ENCODE measurements at places on chromosomes 13 and 19.

DNA sequence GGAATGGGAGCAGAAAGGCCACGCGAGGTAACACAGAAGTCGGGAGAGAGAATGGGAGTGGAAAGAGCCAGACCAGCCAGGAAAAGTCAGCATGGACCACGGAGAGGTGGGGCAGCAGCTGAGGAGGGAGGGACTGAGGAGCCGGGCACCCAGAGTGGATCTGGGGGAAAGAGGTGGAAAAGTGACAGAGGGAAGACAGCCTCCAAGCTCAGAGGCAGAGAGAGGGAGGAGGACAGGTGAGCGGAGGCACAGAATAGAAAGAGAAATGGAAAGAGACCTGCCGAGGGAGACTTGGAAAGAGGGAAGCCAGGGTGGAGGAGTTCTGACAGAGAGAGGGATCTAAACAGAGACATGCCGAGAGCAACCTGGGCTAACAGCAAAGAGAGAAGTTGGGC is 1.6 kb downstream of the GRIK5 start:
- DNase-seq, result no peak

DNA sequence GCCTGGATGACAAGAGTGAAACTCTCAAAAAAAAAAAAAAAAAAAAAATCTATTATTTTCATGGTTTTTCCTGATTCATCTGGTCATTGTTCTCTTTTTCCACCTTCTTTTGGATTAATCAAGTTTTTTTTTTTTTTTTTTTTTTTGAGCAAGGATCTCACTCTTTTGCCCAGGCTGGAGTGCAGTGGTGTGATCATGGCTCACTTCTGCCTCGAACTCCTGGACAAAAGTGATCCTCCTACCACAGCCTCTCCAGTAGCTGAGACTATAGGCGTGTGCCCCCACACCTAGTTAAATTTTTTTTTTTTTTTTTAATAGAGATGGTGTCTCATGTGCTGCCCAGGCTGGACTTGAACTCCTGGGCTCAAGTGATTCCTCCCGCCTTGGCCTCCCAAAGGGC is 27.7 kb downstream of the BLOC1S3 start:
- no peak for DNase-seq

GRCh38 chr19:1883784-1884183 is 1.5 kb downstream of the ABHD17A start:
- no peak for DNase-seq

- DNase-seq, result no peak
Measured at GRCh38 chr13:50999641-51000040, 90.0 kb downstream of the RNASEH2B start.

- no peak for DNase-seq
Measured at GRCh38 chr13:40187324-40187795, 479.1 kb downstream of the FOXO1 start.

- DNase-seq, result no peak
Measured at GRCh38 chr13:24668955-24669582, 11.1 kb upstream of the ATP12A start.

- no peak for DNase-seq
Measured at GRCh38 chr19:31483226-31483857, 134.1 kb upstream of the TSHZ3 start.

- no peak for DNase-seq
Measured at GRCh38 chr13:112729408-112729807, 39.6 kb downstream of the ATP11A start.

DNA sequence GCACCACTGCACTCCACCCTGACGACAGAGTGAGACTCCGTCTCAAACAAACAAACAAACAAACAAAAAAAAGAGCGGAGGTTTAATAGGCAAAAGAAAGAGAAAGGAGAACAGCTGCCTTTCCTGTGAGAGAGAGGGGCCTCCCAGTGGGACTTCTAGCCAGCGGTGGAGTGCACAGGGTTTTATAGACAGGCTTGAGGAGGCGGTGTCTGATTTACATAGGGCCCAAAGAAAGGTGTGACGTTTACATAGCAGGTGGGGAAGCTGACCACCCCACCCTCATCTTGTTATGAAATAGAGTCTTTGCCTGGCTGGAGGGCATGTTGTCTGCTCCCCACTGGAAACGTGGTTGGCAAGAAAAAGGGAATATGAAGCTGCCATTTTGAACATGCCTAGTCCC is 106.0 kb upstream of the CSNK1A1L start:
- no peak for DNase-seq

DNA sequence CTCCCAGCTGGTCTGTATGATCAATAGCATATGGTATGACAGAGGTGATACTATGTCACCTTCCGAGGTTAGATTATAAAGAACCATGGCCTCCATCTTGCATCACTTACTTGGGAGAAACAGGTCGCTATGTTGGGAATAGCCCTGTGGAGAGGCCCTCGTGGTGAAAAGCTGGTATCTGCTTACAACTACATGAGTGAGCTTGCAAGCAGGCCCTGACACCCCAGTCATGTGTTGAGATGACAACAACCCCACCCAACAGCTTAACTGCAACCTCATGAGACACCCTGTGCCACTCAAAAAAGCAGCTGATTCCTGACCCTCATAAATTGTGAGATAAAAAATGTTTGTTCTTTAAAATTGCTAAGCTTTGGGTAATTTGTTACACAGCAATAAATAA is 18.8 kb downstream of the MTRF1 start:
- DNase-seq, result no peak

Measured in kidney epithelial cell (primary cell).